ENCODE measurements at places on chromosomes 5 and 9. TPM values are rescaled to one million over a fixed set of nuclear protein-coding genes. Genes with fewer than 3 reads are reported as not detected.

NPDC1 gene
- total RNA-seq = 44.1 TPM

TMEM267 gene
- total RNA-seq = 15.5 TPM

TXNDC8 gene
- total RNA-seq = not detected

GAS1 gene
- 1.4 TPM for total RNA-seq

All from Caco-2 (cell line).